ENCODE measurements at places on chromosomes 2 and 18. TPM values are rescaled to one million over a fixed set of nuclear protein-coding genes. Genes with fewer than 3 reads are reported as not detected.

GRCh38 chr2:172339371-172340010 lies 87.9 kb upstream of the ITGA6 start:
- no peak for DNase-seq

DNA sequence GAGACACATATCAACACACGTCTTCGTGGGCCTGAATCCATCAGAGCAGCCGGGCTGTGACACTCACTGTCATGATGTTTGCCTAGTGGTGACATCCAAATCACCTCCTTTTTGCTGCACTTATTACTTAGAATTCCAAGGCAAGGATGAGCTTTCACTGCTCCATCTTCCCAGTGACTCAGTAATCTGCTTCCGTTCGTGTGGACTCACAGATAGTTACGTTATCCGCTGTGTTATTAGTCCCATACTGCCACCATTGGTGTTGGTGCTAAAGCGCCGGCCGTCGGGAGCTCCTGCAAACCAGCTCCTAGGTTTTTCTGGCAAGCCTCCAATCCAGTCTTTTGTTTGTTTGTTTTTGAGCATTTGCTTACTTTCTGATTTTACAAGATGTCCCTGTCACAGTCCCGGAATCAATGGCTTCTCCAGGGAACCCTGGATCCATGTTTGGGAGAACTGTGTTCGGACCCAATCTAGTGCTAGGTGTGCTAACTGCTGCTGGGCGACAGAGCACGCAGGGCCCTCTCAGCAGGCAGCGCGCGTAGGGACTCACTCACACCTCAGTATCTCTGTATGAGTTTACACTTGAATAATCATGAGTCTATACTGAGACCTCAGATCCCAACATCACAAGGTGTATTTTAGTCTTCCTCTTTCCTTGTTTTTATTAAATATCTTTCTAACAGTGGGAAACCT lies 42.6 kb downstream of the HDAC4 start:
- DNase-seq = peak; percentile 36

- peak; percentile 64 for DNase-seq
These were observed 500.8 kb upstream of the ZEB2 start for GRCh38 chr2:145020694-145021093.

GRCh38 chr18:41113885-41114482 lies 841.0 kb upstream of the PIK3C3 start:
- DNase-seq = no peak

- DNase-seq = no peak
These were observed 277.0 kb downstream of the ZNF521 start for GRCh38 chr18:25074925-25075324.

GRCh38 chr18:62631173-62631572 lies 84.2 kb upstream of the PHLPP1 start:
- no peak for DNase-seq

GRCh38 chr2:207156451-207157161 lies 9.1 kb downstream of the KLF7 start:
- DNase-seq = no peak

DNA sequence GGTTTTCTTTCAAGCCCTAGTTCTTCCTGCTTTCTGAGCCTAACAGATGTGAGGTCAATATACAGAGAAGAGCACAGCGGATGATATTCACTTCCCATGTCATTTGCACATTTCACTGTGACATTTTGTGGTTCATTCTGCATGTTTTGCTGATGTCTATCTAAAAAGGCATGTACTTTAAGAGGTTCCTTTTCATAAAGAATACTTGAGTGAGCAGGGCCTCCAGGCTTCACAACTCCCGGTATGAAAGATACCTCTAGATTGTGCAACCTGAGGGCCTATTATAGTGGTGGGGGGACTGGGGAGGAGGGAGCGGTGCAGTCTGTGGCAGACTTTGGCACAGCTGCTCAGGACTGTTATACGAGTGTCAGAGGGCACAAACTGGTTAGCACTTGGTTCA lies 54.6 kb downstream of the CPO start:
- DNase-seq = peak; percentile 59

DNA sequence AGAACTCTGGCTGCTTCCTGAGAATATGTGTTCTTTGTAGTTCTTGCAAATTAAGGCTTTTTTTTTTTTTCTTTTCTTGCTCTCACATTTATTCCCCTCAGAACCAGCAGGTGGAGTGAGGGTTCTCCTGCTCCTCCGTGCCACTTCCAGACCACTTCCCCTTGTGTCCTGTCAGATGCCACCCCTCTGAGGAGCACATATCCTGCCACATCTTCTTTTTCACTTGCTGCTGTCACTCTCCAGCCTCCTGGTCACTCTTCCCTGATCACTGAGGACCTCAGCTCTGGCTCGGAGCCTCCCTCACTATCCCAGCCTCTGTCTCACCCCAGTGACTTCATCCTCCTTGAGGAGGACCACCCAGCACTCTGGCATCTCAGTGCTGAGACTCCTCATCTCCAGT lies 100.5 kb downstream of the TACR1 start:
- DNase-seq = peak; percentile 21

DNA sequence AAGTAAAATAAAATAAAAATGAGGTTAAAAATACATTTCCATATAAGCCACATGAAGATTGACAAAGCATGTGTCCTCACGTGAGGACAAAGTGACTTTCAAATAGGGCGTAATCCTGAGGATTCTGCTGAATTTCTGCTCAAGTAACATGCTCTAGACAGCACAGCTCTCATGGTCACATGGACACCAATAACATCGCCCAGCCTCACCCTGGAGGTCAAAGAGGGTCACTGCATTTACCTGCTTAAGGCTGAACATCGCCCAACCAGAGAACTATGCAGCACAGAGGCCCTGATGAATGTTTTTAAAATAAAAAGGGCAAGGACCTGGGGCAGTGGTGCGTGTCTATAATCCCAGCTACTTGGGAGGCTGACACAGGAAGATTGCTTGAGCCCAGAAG lies 30.2 kb downstream of the TGFBRAP1 start:
- DNase-seq = no peak

- peak; percentile 17 for DNase-seq
These were observed 167.1 kb upstream of the FOSL2 start for GRCh38 chr2:28225473-28226080.

DNA sequence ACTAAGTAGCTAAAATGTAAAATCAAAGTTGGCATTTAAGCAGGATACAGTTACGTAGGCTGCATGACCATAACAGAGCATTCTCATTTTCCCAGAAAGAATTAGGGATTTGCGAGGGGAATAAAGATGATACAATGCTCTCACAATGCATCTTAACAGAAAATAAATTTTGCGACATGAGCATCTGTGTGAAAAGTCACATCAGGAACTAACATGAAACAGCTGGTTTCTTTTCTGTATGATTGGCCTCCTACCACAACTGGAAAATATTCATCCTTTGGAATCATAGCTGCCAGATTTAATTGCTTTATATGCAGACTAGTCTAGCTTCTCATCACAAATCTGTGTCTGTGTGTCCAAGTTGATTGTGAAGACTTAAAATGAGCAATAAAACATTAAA lies 66.0 kb downstream of the KCTD18 start:
- DNase-seq = no peak

GRCh38 chr18:11419338-11419737 lies 190.1 kb upstream of the SLC35G4 start:
- DNase-seq = no peak

DNA sequence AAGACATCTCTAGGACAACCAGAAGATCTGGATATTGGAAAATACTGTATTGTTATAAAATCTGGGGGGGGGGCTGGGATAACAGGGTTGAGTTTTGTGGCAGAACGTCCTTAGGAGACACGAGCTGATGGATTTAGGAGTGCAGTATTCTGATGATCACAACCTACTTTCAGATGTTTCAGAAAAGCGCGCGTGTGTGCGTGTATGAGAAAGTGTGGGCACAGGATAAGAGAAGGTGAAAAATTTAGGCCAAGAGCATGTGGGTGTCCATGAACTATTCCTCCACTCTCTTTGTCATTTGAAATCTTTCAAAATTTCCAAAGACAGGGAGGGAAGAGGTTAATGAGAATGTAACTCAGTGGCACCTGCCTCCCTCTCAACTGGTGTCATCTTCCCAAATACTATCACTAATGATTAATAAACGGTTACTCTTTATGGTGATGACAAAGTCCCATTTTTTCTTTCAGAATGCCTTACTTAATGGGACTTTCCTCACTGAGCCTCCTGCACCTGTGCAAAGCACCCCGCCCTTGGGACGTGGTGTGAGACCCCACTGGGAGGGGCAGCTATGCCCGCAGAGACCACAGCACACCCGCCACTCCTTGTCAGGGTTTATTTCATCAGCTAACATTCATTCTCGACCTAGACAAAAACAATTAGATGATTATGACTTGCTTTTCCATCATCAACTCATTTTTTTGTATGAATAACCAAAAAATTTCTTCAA lies 53.6 kb downstream of the HS6ST1 start:
- DNase-seq = no peak

GRCh38 chr2:229620289-229620688 lies 94.1 kb downstream of the DNER start:
- no peak for DNase-seq

DNA sequence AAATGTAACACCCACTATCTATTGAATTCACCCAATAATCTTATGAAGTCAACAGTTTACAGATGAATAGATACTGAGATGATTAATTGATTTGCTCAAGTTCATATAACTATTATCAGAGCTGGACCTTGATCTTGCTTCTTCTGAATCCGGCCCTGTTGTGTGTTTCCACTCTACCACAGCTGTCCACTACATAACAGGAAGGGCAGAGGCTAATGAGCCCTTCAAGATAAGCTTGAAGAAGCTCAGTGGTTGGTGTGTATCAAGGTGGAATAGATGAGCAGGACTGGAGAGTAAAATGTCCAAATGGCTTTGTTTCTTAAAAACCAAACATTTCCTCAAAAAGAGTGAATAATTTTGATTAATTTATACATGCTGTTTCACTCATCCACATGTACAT lies 56.4 kb upstream of the ITGB6 start:
- DNase-seq = no peak

DNA sequence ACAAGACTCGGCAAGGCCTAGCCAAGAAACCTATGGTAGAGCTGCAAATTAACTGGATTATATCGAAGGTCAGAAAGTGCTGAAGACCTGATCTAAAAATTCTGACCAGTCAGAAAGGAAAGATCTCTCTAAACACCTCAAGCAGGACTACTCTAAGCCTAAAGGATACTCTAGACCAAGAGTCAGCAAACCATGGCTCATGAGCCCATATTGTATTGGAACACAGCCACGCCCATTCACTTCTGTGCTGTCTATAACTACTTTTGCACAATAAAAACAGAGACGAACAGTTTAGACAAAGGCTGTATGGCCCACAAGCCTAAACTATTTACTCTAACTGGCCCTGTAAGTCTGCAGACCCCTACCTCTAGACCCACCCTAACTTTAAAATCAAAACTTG lies 18.7 kb downstream of the RTN4 start:
- no peak for DNase-seq

GRCh38 chr2:68362069-68362468 lies 3.0 kb upstream of the PLEK start:
- DNase-seq = peak; percentile 62

DNA sequence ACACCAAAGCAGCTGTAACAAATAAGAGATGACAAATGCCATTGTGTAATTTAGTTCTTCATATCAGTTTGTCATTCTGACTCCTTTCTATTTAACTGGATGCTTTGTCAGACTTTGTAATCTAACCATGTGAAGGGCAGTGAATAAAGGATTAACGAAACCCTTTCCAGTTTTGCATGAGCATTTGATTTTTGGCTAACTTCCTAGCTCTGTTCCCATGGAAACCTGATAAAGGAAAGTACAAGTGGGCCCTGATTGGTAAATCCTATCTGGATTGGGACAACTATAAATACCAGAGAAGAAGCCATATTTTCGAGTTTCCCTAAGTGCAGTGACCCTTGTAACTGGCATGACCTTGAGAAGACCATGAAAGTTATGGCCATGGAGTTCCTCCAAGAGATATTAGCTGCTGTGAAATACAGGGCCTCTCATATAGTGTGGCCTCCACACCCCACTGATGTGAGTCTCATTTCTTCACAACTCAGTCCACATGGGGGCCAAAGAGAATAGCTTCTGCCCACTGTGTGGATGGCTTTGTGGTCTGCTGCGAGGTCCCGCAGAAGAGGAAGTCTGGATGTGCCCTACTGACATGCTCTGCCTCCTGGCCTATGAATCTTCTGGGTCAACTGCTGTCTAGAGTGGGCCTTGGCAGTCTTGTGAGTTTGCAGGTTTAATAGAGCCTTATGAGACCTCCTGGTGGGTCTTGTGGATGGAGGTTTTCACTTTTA lies 38.2 kb upstream of the CYP1B1 start:
- DNase-seq = peak; percentile 57

GRCh38 chr2:174442546-174443510 lies 44.0 kb downstream of the GPR155 start:
- DNase-seq = peak; percentile 72

GRCh38 chr2:120509991-120510735 lies 164.2 kb downstream of the INHBB start:
- no peak for DNase-seq

DNA sequence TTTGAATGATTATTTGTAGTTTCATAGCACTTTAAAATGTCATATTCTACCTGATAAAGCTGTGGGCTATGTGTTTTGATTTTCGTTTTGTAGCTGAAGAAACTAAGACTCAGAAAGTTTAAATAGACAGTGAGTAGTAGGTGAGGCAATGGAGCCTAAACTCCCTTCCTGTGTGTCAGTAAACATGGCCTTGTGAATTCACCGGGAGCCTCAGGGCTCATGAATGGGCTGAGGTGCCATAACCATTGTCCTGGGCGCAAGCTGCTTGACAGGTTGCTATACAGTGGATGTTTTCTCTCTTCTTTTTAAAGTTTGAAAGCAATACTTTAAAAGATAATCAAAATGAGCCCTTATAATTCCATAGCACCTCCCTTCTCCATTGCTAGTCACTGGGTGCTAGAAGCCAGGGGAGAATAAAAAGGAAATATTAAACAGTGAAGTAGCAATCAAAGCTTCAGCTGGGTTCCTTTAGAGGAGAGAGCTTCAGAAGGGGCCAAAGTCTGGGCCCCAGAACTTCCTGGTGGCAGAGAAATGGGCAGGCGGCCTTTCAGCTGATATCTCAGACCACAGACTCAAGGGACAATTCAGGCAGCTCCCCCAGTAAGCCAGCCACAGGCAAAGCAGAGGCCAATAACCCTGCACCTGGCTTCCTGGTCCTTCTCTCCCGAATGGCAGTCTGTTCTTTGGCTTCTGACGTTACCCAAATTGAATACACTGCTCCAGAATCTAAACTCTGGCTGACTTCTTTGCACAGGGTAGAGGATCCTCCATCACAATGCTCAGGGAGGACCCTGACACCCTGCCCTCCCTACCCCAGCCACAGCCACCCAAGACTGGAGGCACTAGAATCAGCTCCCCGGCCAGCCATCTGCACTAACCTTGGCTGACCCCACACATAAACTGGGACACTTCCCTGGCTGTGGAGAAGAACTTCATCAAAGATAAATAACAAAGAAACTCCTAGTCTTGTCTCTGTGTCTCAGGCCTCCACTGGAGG lies 51.8 kb upstream of the NPAS2 start:
- DNase-seq = peak; percentile 37

COA5 gene
- 12.6 TPM for total RNA-seq

NYAP2 gene
- total RNA-seq = not detected

LHCGR gene
- under 0.01 TPM for total RNA-seq

RAB27B gene
- total RNA-seq = 3.9 TPM

FBLN7 gene
- total RNA-seq = 1.3 TPM

HOXD12 gene
- total RNA-seq = not detected

CCDC74B gene
- 4.3 TPM for total RNA-seq

KIDINS220 gene
- total RNA-seq = 91.5 TPM

SIX2 gene
- under 0.01 TPM for total RNA-seq

REG1B gene
- not detected for total RNA-seq

UGT1A5 gene
- not detected for total RNA-seq

G6PC2 gene
- total RNA-seq = not detected

ASB18 gene
- not detected for total RNA-seq
